SHP77 (cell line): ENCODE measurements at places on chromosomes 2 and 18.

- peak; percentile 56 for DNase-seq
Measured at GRCh38 chr2:26144953-26145680, 27.8 kb upstream of the GAREM2 start.

GRCh38 chr2:240343548-240343947 lies 91.9 kb upstream of the GPC1 start:
- DNase-seq: no peak

DNA sequence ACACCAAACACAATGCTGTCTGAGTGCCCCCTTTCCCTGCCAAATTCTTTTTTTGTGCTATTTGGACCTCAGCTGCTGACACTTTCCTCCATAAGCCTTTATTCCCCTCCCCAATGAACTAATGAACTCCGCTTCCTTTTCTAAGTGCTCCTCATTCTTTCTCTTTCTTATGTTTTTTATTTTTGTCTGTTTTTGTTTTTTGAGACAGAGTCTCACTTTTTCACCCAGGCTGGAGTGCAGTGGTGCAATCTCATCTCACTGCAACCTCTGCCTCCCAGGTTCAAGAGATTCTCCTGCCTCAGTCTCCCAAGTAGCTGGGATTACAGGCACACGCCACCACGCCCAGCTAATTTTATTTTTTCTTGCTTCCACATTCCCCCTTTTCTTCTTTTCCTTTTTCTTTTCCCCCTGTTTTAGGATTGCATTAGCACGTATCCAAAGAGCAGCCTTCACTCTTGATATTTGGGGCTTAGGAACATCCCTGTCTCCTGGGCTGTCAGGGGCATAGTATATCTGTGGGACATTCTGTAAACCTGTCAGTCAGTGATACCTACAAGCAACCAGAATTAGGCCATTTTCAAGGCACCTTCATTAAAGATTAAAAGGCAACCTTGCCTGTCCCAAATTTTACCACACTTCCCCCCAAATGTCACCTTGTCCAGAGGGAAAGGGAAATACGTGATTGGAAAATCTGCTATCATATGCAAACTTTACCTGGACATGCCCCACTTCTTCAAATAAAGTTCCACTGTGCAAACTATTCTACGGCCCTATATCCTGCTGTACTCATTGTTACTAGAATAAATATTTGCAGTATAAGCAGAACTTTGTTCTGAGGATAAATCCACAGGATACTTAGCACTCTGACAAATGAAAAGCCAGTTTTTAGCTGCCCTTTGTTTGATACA lies 65.1 kb upstream of the ACSL3 start:
- DNase-seq: no peak

DNA sequence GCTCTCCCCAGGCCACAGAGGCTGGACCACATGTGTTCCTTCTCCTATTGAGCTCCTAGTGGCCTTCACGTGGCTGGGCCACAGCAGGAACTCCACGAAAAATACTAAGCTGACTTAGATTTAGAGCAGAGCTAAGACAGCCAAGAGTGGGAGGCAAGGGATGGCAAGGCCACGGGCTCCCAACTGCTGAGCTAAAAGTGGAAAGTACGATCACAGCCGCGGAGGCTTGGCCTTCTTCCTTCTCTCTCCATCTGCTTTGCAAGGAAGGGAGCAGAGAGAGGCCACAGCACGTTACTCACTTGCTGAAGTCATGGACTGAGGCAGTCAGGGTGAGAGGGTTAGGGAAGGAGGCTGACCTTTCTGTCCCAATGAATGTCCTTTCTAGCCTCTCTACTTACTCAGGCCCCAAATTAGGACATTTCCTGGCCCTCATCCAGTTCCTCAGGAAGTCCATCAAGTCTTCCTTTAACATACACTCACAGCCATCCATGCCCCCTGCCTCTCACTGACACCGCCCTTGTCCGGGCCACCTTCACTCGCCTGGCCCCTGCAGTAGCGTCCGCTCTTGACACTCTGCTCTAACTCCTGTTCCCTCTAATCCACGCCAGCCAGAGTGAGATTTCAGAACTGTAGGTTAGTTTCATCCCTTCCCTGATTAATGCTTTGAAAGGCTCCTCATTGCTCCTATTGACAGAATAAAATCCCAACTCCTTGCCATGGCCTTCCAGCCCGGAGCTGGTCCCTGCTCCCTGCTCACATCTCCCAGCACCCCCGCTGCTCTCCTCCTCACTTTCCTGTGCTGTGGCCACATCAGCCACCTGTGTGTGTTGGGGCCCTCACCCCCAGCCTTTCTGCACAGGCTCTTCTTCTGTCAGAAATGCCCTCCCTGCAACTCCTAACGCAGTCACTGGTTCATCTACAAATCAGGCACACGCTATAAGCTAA lies 204.2 kb downstream of the CYP26B1 start:
- no peak for DNase-seq

- DNase-seq: no peak
Measured at GRCh38 chr18:24402209-24402785, 4.7 kb upstream of the OSBPL1A start.
